Motor neuron (in vitro differentiated cells): ENCODE measurements at places on chromosomes 11 and 22. TPM values are rescaled to one million over a fixed set of nuclear protein-coding genes. Genes with fewer than 3 reads are reported as not detected.

GRCh38 chr11:63918507-63919191, 1.7 kb upstream of the RCOR2 start:
- ATAC-seq, result peak; percentile 60

GRCh38 chr22:45271667-45272201, 13.0 kb upstream of the UPK3A start:
- no peak for ATAC-seq

- no peak for ATAC-seq
Observed at GRCh38 chr11:114358716-114359115, 41.6 kb downstream of the C11orf71 start.

- ATAC-seq, result no peak
Observed at GRCh38 chr22:39094717-39095389, 2.2 kb upstream of the APOBEC3H start.

DNA sequence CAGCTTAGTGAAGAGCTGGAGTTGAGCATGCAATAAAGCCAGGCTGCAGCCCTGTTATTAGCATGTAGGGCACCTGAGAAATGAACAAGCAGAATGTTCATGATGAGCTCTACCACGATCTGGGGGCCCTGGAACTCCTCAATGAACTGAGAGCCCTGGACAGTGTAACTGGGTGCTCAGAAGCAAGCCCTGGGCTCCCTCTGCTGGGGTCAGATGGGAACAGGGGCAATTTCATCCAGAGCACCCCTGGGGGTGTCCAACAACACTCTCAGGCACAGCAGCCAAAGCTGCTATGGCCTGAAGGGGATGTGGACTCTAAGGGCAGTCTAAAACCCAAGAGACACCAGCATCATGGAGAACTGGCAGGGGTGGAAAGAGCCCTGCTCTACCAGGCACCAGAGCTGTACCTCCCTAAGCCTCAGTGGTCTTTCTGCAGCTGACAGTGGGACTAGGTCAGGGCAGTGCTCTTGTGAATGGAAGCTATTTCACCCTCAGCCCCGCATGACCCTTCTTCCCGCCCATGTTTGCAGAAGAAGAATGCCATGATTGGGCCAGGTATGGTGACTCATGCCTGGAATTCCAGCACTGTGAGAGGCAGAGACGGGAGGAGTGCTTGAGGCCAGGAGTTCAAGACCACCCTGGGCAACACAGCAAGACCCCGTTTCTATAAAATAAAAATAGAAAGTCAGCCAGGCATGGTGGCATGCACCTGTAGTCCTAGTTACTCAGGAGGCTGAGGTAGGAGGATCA, 28.9 kb downstream of the THOC5 start:
- ATAC-seq, result no peak

- ATAC-seq, result no peak
Observed at GRCh38 chr11:46321757-46322156, 25.5 kb upstream of the DGKZ start.

DNA sequence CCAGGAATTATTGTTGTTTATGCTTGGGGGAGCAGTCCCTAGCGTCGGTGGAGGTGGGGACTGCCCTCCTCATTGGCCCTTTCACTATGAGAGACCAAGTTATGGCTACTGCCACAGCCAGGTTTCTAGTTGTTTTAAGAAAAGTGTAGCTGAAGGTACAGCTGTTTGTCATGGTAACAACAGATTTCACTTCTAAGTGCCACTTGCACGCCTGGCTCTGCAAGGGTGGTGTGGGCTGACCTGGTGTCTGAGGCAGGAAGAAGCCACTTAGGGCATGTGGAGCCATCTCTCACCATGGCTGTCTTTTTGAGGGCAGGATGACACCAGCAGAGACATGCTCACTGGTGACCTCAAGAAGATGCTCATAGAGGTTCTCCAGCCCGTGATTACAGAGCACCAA, 46.3 kb upstream of the MPEG1 start:
- no peak for ATAC-seq

DNA sequence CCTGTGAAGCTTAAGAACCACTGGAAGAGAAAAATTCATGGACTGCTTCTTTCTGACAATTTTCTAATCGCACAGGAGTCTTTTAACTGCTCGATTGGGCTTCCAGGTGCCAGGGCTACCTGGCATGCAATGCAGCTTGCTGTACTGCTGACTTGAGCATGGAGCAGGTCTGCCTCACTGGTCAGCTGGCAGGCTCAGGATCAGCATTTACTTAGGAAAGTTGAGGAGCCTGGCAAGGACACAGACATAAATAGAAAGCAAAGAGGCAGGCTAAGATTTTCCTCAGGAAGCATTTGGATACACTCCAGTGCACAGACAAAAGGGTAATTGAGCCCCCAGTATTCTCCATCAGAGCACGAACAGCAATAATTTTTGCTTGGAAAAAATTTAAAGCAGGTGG, 163.5 kb downstream of the CSNK2A3 start:
- ATAC-seq, result no peak

DNA sequence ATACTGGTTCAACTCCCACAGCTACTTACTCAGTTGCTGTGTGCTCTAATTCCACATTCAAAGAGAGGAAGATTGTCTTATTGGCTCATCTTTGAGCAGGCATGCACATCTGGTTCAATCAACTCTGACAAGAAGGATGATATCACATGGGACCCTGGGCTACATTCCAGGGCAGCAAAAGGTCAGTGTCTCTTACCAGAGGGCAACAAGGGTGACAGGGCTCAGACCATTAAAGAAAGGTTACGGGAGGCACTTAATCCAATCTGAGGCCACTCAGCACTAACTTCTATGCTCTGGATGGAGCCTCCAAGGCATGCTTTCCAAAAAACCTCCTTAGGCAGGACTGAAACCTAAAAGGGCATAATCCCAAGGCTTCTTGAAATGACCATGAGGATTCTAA, 549.4 kb upstream of the API5 start:
- ATAC-seq, result no peak

DNA sequence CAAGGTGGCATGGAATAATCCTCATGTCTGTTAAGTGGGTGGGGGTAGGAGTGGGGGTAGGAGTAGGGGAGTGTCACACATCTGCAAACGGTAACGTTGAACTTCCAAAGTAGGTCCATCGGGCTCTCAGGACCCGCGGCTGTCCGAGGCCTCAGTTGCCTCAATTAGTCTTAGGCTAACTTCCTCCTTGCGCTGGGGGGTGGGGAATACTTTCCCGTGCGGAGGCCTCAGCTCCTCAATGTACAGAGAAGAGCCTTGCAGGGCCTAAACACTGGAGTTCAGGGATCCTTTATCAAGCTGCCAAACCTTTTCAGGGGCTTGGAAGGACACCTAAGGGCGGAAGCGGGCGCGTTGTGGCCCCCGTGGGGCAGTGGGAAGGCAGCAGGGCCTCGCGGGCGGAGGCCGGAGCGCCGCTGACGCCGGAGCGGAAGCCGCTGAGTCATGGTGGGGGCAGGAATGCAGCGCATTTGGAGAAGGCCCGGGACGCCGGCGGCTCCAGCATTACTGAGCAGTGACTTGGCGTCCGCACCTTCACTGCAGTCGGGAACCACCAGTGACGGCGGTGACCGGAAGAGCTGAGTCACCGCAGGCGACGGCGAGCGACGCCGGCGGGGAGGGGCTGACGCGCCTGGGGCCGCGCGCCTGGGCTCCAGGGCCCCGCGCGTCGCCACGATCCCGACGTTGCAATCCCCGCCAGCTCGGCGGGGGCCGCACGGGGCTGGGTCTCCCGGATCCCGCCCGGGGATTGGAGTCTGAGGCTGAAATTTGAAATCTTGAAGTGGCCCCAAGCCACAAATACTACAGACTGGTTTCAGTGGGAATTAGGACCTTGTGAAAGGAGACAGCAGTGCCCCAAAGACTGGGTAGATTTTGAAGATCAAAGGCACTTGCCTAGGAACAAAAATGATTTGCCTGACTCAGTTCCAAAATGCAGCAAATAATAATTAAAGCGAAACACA, 20.2 kb upstream of the IPO7 start:
- peak; percentile 99 for ATAC-seq

The MOGAT2 gene
- total RNA-seq, result 0.31 TPM in 1 of 2 replicates, not detected in the other

The SNRPD3 gene
- 106 and 127 TPM in 2 replicates for total RNA-seq

The DGCR6L gene
- 33.6 and 39.4 TPM in 2 replicates for total RNA-seq

The LRRC32 gene
- total RNA-seq, result 0.27 and 0.67 TPM in 2 replicates

The PIH1D2 gene
- 3.0 and 6.1 TPM in 2 replicates for total RNA-seq

The BACE1 gene
- total RNA-seq, result 24.7 and 25.8 TPM in 2 replicates

The SEZ6L gene
- total RNA-seq, result 7.2 and 7.6 TPM in 2 replicates
